ENCODE measurements at places on chromosomes 13 and 19.

DNA sequence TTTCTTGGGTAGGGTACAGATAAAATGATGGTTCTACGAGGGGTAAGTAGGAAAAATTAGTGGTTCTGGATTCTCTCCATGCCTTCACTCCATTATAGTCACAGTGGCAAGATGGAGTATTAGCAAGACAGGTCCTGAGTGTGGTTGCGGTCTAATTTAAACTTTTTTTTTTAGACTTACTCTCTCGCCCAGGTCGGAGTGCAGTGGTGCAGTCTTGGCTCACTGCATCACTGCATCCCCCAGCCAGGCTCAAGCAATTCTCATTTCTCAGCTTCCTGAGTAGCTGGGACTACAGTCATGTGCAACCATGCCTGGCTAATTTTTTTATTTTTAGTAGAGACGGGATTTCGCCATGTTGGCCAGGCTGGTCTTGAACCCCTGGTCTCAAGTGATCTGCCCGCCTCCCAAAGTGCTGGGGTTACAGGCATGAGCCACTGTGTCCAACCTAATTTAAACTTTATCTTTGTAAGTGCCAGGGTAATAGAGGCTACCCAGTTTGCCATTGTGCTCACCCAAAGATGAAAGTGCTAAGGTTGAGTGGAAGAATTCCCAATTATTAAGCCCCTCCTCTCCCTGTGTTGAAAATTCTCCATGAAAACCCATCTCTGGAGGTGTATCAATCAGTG lies 135.6 kb downstream of the TM9SF2 start:
- no peak for DNase-seq

DNA sequence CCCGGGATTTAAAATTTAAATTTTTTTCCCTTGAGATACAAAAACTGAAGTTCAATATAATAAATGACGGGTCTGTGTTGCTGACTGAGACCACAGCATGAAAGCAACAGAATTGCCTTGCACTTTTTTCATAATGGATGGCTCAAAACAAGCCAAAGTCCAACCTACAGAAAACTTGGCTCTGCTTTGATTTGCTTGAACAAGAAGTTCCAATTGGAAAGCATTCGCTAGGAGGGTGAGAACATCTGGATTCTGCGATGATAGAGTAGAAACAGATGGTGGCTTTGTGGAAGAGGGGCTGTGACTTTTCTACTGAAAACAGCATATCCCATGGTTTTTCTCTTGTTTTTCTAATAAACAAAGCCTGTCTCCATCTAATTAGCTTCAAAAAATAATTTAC lies 46.4 kb downstream of the THSD1 start:
- peak; percentile 49 for DNase-seq

DNA sequence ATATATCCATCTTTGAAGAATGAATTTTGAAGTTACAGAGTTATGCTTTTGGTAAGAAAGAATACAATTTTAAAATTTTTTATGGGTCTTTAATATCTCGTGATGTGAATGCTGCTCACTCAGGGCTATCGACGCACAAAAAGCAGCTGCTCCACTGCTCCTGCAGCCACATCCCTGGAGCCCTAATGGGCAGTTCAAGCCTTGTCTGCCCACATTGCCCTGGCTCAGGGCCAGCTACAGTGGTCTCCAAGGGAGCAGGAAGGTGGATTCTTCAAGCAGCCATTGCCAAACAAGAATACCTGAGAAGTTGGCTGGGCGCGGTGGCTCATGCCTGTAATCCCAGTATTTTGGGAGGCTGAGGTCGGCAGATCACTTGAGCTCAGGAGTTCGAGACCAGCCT lies 85.8 kb downstream of the IPO5 start:
- DNase-seq = no peak

DNA sequence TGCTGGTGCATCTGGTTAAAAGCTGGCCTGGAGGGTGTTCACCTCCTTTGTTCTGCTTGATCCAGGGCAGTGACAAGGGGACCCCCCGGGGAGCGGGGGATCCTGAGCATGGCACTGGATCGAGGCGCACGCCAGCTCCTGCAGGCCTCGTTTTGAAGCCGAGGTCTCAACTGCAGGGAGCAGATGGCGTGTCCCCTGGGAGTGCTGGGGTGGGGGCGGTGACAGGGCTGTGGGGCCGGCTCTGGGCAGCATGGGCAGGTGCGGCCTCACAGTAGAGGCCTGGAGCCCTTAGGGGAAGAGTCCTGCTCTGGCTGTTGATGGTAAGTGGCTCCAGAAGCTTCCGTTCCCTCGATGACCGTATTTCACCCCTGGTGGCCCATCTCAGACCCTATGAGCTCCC lies 51.8 kb downstream of the CRTC1 start:
- DNase-seq = no peak

DNA sequence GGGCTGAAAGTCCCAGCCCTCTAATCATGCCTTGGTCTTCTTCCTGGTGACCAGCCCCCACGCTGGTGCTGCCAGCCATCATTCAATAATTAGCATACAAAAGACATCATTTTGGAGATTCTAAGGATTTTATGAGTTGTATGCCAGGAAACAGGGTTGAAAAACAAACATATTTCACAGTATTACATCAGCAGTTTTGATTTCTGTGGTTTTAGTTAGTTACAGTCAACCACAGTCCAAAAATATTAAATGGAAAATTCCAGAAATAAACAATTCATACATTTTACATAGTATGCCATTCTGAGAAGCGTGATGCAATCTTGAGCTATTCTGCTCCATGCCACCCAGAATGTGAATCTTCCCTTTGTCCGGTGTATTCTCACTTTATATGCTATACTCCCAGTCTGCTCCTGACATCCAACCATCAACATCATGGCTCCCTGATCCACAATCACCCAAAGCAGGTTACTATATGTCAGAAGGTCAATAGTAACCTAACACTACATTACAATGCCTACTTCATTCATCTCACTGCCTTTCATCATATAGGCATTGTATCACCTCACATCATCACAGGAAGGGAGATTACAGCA lies 49.2 kb downstream of the STOML3 start:
- DNase-seq = no peak

DNA sequence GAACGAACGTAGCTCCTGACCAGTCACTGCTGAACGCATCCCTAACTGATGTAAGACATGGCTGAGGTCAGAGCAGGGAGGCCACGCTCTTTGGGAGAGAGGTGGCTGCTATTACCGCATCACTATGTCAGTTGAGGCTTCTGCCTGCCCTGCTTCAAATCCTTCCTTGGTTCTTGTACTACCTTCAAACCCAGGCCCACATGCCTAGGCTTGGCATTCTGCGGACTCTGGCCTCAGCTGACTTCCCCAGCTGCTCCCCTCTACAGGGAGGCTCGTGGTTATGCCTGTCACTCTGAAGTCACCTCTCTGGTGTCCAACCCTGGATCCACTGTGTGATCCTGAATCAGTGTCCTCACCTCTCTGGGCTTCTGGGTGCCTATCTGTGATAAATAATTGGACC lies 14.8 kb upstream of the MEIS3 start:
- no peak for DNase-seq

DNA sequence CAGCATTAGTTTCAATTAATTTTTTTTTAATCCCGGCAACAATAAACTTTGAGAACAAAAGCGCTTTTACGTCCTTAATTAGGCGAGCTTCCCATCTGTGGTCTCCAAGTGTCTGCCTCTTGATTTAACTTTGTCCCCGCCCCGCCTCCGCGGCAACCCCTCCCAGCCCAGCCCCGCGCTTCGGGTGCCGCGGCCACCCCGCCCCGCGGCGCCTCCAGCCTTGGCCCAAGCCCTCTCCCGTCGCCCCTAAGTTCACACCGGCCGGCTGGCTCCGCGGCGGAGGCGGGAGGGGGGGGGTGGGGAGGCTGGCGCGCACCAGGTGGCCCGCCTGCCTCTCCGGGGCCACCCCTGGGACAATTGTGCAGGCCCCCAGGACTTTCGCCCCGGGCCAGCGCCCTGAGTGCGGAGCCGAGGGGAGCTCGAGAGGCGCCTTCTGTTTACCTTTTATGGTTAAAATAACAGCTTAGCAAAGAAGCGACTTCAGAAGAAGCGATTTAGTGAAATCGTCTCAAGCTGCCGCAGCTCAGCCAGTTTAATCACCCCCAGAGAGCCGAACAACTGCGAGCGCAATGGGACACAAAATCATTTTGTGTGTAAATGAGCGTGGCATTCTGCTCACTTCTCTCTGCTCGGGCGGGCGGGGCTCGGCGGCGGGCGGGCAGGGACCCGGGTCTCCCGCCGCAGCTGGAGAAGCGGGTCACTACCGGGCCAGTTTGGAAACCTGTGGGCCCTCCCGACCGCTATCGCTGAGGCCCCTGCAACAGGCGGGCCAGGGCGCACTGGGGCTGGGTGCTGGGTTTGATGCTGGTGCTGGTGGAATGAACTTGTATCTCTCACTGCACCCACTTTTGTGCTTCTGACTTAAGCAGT lies 1.4 kb downstream of the KCTD15 start:
- DNase-seq = no peak

GRCh38 chr19:6247007-6247288 lies 32.8 kb downstream of the MLLT1 start:
- no peak for DNase-seq

- no peak for DNase-seq
Observed at GRCh38 chr13:31962731-31963370, 68.7 kb upstream of the FRY start.

DNA sequence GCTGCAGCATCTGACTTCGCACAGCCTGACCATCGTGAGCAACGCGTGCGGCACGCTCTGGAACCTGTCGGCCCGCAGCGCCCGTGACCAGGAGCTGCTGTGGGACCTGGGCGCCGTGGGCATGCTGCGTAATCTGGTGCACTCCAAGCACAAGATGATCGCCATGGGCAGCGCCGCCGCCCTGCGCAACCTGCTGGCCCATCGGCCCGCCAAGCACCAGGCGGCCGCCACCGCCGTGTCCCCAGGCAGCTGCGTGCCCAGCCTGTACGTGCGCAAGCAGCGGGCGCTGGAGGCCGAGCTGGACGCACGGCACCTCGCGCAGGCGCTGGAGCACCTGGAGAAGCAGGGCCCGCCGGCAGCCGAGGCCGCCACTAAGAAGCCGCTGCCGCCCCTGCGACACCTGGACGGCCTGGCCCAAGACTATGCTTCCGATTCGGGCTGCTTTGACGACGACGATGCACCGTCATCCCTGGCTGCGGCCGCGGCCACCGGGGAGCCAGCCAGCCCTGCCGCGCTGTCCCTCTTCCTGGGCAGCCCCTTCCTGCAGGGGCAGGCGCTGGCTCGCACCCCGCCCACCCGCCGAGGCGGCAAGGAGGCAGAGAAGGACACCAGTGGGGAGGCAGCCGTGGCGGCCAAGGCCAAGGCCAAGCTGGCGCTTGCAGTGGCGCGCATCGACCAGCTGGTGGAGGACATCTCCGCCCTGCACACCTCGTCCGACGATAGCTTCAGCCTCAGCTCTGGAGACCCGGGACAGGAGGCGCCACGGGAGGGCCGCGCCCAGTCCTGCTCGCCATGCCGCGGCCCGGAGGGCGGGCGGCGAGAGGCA lies 13.6 kb downstream of the C19orf25 start:
- DNase-seq = no peak

- no peak for DNase-seq
Observed at GRCh38 chr19:49837009-49837310, 14.0 kb upstream of the PTOV1 start.

DNA sequence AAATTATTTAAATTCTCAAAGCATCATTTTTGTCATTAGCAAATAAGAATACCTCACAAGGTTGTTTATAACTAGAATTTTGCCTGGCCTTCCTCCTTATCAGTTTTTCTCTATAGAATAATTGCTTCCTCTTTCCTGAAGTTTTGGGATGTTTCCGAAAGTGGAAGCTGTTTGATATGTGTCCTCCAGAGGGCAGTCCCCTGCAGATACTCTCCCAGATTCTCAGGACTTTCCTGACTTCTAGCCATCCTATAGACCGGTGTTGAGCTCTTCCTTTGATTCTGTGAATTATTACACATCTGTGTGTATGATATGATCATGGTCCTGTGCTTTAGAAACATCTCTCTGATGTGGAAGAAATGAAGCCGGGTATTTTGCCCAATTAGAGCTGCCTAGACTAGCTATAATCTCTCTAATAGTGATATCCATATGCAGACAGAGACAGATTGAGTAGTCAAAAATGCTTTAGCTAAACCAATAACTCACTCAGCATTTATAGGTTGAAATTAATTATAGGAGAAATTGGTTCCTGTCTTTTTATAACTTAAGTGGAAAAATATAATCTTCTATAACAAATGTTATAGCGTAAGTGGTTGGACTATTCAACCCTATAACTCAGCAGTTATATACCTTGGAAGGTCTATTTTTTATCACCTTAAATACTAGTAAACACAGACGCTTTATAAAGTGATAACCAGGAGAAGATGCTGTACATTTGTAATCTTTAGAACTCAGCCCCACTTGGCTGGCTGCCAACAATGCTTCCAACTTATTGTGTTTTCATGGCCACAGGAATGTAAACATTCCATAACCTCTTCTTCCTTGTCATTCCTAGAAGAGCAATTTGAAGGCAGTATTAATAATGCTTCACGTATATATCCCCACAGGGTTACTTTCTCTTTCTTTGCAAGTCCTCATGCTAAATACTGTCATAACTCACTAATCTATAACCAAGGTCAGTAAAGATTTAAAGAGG lies 201.0 kb upstream of the RXFP2 start:
- peak; percentile 57 for DNase-seq

GRCh38 chr13:37811441-37811840 lies 58.1 kb downstream of the TRPC4 start:
- no peak for DNase-seq

GRCh38 chr13:58300974-58301681 lies 669.6 kb downstream of the PCDH17 start:
- no peak for DNase-seq

DNA sequence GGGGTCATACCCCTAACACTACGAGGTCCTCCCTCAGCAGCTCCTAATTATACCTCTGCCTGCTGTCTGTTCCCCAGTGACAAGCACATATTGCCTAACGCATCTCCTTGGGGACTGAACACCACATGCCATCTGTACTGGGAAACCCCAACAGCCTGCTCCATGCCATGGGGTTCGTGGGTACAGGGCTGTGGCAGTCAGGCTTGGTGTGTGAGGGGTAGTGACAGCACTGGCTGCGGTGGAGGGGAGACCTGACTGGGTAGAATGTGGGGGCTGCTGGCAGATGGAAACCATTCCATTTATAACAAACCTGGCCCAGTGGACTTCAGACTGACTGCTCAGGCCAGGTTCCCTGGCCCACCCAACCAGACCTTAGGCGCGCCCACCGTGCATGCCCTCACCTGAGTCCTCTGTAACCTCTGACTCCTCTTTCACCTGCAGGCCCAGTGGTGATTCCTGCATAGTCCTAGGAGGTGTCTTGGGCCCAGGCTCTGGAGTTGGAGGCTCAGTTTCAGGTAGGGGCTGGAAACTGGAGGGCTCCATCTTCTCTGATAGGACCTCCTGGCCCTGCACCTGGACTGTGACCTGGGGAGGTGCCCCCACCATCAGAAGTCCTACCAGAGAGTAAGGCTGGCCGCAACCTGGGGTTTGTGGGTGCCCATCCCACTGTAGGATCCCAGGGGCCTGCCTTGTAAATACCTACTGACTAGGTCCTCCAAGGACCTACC lies 3.0 kb downstream of the MZF1 start:
- no peak for DNase-seq

DNA sequence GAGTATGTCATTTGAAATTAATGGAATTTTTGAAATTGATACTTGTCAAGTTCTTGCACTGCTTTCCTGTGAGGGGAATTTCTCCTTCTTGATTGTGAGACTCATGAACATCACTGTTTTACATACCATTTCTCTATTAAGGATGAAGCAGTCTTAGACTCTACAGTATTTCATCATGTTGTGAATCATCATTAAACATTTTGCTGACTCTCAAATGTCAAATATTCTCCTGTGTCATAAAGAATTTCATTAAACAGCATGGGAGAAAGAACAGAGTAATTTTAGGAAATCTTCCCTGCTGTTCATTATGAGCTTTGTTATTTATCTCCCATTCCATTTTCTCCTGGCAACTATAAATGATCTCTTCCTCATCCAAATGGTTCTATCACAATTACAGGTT lies 729.0 kb downstream of the PCDH9 start:
- peak; percentile 59 for DNase-seq
